Activated T-helper 1 cell treated with anti-CD3 and anti-CD28 coated beads, Interleukin-12 subunit alpha, Interleukin-12 subunit beta, Interleukin-2, Interleukin-4 antibody, amounts not matched to agents 30 ng/mL and 10 ng/mL and 1 ng/mL, durations not matched to agents 14 hours and 24 hours and 36 hours (primary cell): ENCODE measurements at places on chromosomes 12 and 14.

GRCh38 chr12:113949321-113950305, 16.5 kb downstream of the RBM19 start:
- no peak overlapping the region for H3K4me3 ChIP-seq
- no peak for DNase-seq
- peaks cover 49% of the 10 kb centered on the region for H3K36me3 ChIP-seq
- no peaks in the 10 kb centered on the region for H3K4me1 ChIP-seq
- no peaks in the 10 kb centered on the region for H3K27me3 ChIP-seq

DNA sequence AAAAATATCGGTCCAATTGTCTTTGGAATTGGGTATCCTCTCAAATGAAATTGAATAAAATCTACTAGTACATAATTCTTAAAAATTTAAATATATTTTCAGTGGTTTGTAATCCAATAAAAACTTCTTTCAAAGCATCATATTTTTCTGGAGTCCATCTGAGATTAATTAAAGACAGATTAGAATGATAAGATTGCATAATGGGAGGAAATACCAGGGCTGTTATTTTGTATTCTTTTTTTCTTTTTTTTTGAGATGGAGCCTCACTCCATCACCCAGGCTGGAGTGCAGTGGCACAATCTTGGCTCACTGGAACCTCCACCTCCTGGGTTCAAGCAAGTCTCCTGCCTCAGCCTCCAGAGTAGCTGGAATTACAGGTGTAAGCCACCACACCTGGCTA, 103.8 kb downstream of the TMTC3 start:
- no peaks in the 10 kb centered on the region for H3K27me3 ChIP-seq
- no peak overlapping the region for H3K27ac ChIP-seq
- H3K36me3 ChIP-seq, result no peaks in the 10 kb centered on the region
- no peak for DNase-seq

GRCh38 chr12:34236073-34236472, 213.8 kb downstream of the ALG10 start:
- no peak overlapping the region for H3K4me3 ChIP-seq
- no peaks in the 10 kb centered on the region for H3K27me3 ChIP-seq
- no peaks in the 10 kb centered on the region for H3K36me3 ChIP-seq
- no peak for DNase-seq

DNA sequence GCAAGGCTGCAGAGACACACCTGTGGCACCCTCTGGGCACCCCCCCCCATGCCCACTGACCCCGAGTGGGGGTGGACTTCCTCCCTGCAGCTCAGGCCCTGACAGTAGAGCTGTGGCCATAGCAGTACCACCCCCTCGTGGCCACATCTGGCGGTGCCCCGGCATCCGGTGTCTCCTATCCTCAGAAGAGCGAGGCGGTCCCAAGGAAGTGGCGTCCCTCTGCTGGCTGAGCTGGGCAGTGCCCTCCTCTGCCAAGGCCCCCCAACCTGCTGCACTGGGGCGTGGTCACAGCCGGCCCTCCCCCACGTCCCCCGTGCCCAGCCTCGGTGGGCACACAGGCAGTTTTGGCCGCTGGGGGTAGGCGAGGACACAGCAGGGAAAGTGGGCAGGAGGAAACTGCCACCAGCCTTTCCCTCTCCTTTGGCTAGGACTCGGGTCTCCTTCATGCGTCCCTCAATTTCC, 6.0 kb upstream of the SLC6A12 start:
- H3K36me3 ChIP-seq, result no peaks in the 10 kb centered on the region
- peaks cover 1% of the 10 kb centered on the region for H3K27me3 ChIP-seq
- H3K4me1 ChIP-seq, result no peaks in the 10 kb centered on the region
- no peak overlapping the region for H3K4me3 ChIP-seq

GRCh38 chr12:132284071-132284826, 45.1 kb downstream of the GALNT9 start:
- H3K27me3 ChIP-seq, result peaks cover 7% of the 10 kb centered on the region
- H3K27ac ChIP-seq, result no peak overlapping the region
- H3K36me3 ChIP-seq, result no peaks in the 10 kb centered on the region
- no peak for DNase-seq

GRCh38 chr12:28425526-28425925, 235.3 kb downstream of the CCDC91 start:
- no peak overlapping the region for H3K4me3 ChIP-seq
- no peaks in the 10 kb centered on the region for H3K27me3 ChIP-seq
- H3K36me3 ChIP-seq, result no peaks in the 10 kb centered on the region
- H3K4me1 ChIP-seq, result no peaks in the 10 kb centered on the region
- no peak overlapping the region for H3K27ac ChIP-seq
- no peak for DNase-seq

DNA sequence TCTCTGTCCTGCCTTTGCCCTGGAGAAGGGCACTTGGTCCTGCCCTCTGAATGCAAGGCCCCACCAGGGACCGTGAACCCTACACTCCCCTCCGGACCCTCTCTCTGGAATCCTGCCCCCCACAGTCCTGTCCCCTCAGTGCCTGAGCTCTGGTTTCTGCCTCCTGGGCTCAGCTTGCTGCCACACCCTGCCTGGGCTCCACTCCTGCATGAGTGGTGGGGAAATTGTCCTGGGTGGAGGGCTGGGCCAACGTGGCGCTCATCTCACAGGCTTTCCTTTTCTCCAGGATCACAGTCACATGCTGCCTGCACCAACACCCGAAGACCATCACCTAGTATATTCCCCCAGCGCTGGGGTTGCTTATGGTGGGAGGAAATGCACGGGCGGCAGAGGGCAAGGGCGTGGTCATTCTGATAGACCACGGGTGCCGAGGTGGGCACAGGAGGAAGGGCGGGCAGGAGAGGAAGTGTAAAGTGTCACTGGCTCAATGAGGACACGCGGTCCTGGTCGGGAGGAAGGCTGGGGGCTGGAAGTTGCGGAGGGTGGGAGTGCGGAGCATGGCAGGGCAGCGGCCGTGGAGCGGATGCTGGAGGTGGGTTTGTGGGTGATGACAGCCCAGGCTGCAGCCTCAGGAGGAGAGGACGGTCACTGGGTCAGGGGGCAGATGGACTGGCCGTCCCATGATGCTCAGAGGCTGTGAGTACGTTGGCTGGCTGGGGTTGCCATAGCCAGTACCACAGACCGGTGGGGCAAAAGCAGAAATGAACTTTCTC, 99.5 kb downstream of the KIF26A start:
- H3K27me3 ChIP-seq, result peaks cover 2% of the 10 kb centered on the region
- DNase-seq, result no peak
- no peak overlapping the region for H3K4me3 ChIP-seq
- H3K4me1 ChIP-seq, result no peaks in the 10 kb centered on the region
- H3K27ac ChIP-seq, result no peak overlapping the region

GRCh38 chr12:38269897-38270296, 46.7 kb upstream of the ALG10B start:
- H3K27me3 ChIP-seq, result no peaks in the 10 kb centered on the region
- DNase-seq, result no peak
- H3K4me3 ChIP-seq, result no peak overlapping the region
- no peak overlapping the region for H3K27ac ChIP-seq
- H3K36me3 ChIP-seq, result no peaks in the 10 kb centered on the region

- DNase-seq, result no peak
- H3K36me3 ChIP-seq, result no peaks in the 10 kb centered on the region
- no peak overlapping the region for H3K4me3 ChIP-seq
- H3K27ac ChIP-seq, result no peak overlapping the region
- no peaks in the 10 kb centered on the region for H3K4me1 ChIP-seq
Measured at GRCh38 chr12:130126023-130126432, 36.2 kb upstream of the FZD10 start.

- H3K27me3 ChIP-seq, result peaks cover 33% of the 10 kb centered on the region
- H3K4me3 ChIP-seq, result peak within 1 kb of the TSS; percentile 94
- peak within 1 kb of the TSS; percentile 94 for H3K27ac ChIP-seq
- peak; percentile 91 for DNase-seq
- H3K4me1 ChIP-seq, result peaks cover 46% of the 10 kb centered on the region
Measured at GRCh38 chr12:48957141-48958048, at the start of gene ARF3. Gene ARF3, minus strand, starts transcription at chr12:48957487. Its CDS starts 16,392 bp downstream, at chr12:48941095.

- H3K27ac ChIP-seq, result no peak overlapping the region
- H3K27me3 ChIP-seq, result no peaks in the 10 kb centered on the region
- H3K36me3 ChIP-seq, result peaks cover 6% of the 10 kb centered on the region
- no peak for DNase-seq
Measured at GRCh38 chr12:11917501-11917900, 153.2 kb upstream of the BCL2L14 start.

DNA sequence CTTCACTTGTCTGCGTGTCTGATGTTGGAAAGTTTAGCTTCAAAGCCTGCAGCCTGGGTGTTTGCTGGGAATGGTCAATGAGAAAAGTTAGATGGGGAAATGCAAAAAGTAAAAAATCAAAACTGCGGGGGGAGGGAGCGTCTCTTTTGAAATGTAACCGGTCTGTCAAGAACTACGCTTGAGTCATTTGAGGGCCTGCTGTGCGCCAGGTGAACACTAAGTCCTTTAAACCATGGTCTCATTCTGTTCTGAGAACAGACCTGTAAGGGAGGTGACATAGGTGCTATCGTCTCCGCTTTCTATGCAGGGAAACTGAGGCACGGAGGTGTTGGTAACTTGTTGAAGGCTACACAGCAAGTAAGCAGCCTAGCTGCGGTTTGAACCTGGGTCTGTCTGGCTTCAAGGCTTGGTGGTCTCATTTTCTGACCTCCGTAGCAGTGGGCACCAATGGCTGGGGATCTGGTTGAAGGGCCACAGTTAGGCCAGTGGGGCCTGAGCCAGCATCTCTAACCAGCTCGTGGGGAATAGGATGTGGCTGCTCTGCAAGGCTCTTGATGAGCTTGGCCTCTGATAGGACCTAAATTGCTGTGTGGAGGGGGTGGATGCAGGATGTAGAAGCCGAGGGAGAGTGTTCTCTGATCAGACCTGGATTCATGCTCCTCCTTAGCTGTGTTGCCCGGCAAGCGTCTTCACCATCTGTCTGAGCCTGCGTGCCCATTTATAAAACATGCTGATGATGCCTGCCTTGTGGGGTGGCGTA, 41.5 kb downstream of the KCTD10 start:
- H3K36me3 ChIP-seq, result no peaks in the 10 kb centered on the region
- no peaks in the 10 kb centered on the region for H3K27me3 ChIP-seq
- H3K4me1 ChIP-seq, result peaks cover 10% of the 10 kb centered on the region
- no peak overlapping the region for H3K27ac ChIP-seq

DNA sequence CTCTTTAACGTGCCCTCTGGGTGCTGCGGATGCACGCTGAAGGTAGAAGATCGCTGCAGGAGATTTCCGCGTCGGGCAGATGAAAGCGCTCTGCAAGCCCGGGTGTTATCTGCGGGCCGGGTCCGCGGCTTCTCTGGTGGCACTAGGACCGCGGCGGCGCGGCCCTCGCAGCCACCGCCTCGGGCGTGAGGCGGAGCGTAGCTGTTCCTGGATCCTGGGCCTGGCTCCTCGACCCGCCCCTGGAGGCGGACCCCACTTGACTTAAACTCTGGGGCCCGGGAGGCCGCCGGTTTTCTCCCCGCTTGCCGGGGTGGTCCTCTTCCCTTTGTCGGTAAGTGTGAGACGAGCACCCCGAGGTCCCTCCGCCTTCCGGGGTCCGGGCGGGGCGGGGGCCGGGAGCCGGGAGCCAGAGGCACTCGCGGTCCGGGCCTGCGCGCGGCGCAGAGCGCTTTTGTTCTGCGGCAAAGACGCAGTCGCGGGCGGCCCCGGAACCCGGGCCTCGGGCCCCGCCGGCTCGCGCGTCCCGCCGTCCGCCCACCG, at the start of gene RESF1:
TSS of gene RESF1 (plus strand) at position 255 of the 540 bp plus-strand sequence. CDS start 21,541 bp downstream, outside the sequence.
- H3K4me1 ChIP-seq, result peaks cover 73% of the 10 kb centered on the region
- H3K27ac ChIP-seq, result peak within 1 kb of the TSS; percentile 95
- peak; percentile 87 for DNase-seq
- H3K4me3 ChIP-seq, result peak within 1 kb of the TSS; percentile 92
- peaks cover 39% of the 10 kb centered on the region for H3K36me3 ChIP-seq

GRCh38 chr12:6425590-6426531, 18.9 kb upstream of the CD27 start:
- DNase-seq, result no peak
- H3K36me3 ChIP-seq, result no peaks in the 10 kb centered on the region
- peaks cover 1% of the 10 kb centered on the region for H3K27me3 ChIP-seq
- peaks cover 60% of the 10 kb centered on the region for H3K4me1 ChIP-seq

- H3K4me3 ChIP-seq, result peak overlapping the region; percentile 86
- H3K27ac ChIP-seq, result no peak overlapping the region
- peaks cover 4% of the 10 kb centered on the region for H3K36me3 ChIP-seq
- H3K4me1 ChIP-seq, result peaks cover 4% of the 10 kb centered on the region
- no peaks in the 10 kb centered on the region for H3K27me3 ChIP-seq
- DNase-seq, result no peak
Measured at GRCh38 chr14:100286484-100287191, 19.6 kb downstream of the SLC25A29 start.

DNA sequence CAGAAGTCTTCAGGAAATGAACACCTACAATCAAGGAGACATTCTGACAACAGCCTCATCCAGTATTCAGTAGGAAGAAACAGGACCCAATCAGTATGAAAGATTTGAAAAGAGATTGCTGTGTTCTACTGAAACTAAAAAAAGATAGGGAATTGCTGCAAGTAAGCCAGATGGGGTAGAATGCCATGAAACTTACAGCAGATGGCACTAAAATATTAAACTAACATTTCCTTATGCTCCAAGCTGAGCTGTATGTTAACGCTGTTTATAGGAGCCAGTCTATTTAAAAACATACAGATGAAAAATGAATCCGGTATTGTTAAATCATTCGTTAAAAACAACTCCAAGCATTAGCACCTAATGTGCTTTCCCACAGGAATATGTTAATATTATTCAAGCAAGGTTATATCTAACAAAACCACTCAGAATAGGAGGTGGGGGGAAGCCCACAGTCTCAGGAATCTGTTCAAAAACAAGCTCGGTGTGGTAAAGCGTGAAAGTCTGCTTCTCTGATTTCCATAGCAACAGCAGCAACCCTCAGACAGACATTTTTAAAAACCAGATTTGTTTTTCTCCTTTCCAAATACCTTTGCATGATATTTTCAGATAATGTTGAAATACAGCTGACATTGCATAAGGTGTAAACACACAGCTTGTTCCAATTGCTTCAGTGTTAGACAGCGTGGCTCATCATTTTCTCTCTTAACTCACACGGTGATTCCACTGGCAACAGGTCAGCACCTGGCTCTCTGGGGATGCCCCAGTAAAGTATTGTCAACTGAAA, 131.4 kb upstream of the CCDC175 start:
- no peaks in the 10 kb centered on the region for H3K4me1 ChIP-seq
- H3K27me3 ChIP-seq, result no peaks in the 10 kb centered on the region
- H3K36me3 ChIP-seq, result no peaks in the 10 kb centered on the region
- no peak overlapping the region for H3K27ac ChIP-seq

GRCh38 chr12:126493366-126494108, 1428.3 kb downstream of the AACS start:
- no peaks in the 10 kb centered on the region for H3K36me3 ChIP-seq
- no peak for DNase-seq
- H3K4me1 ChIP-seq, result no peaks in the 10 kb centered on the region
- no peak overlapping the region for H3K4me3 ChIP-seq
- no peaks in the 10 kb centered on the region for H3K27me3 ChIP-seq
- no peak overlapping the region for H3K27ac ChIP-seq

DNA sequence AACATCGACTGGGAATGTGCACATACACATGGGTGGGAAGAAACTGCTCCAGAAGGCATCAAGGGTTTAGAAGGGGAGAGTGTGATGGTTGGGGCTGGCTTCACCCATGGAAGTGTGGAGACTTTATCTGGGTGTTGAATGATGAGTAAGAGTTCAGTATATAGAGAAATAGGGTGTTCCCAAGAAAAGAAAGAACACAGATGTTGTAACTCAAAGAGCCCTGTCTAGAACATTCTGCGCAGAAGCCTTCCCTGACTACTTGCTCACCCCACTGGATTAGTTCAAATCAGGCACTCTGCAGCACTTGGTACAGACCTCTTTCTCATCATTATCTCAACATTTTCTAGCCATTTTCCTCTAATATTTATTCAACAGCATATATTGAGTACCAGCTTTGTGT, 491.7 kb downstream of the SNAPC1 start:
- no peaks in the 10 kb centered on the region for H3K27me3 ChIP-seq
- DNase-seq, result no peak
- H3K4me3 ChIP-seq, result no peak overlapping the region
